ENCODE measurements at places on chromosomes 3 and 15.

GRCh38 chr3:47414161-47414564 lies 33.3 kb downstream of the PTPN23 start:
- no peak for DNase-seq

DNA sequence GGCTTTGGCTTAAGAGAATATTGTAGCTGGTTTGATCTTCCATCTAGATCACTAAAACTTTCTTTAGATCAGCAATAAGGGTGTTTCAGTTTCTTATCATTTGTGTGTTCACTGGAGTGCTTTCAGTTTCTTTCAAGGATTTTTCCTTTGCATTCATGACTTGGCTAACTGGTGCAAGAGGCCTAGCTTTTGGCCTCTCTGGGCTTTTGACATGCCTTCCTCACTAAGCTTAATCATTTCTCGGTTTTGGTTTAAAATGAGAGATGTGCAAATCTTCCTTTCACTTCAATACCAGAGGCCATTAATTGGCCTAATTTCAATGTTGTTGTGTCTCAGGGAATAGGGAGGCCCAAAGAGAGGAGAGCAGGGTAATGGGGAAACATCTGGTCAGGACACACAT lies 30.3 kb upstream of the CCNB2 start:
- DNase-seq, result no peak

DNA sequence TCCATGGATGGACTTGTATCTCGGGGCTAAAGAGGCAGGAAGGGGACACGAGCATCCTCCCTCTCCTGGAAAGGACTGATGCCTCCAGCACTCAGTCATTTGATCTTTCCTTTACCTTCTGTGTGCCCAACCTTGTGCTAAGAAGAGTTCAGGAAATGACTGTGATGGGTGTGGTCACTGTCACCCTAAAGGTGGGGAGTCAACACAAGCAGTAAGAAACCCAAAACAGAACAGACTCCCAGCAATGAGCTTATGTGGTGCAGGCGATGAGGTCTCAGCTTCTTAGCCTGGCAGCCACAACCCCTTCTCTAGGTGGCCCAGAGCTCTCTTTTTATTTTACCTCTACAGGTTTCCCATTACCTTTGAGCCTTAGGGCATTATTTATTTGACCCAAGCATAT lies 3.8 kb downstream of the MPI start:
- no peak for DNase-seq

- no peak for DNase-seq
Measured at GRCh38 chr3:17044855-17045254, 160.1 kb downstream of the PLCL2 start.

- no peak for DNase-seq
Measured at GRCh38 chr3:27428446-27428845, 55.7 kb downstream of the SLC4A7 start.
